ENCODE measurements at places on chromosomes 5 and 9. TPM values are rescaled to one million over a fixed set of nuclear protein-coding genes. Genes with fewer than 3 reads are reported as not detected.
A peak's percentile ranks its signal among the peaks of the same experiment; 100 is the strongest.

GRCh38 chr5:6439588-6440550 lies 8.8 kb upstream of the UBE2QL1 start:
- H3K27ac ChIP-seq: no peak overlapping the region
- no peaks in the 10 kb centered on the region for H3K36me3 ChIP-seq
- peaks cover 16% of the 10 kb centered on the region for H3K27me3 ChIP-seq
- H3K4me3 ChIP-seq: no peak overlapping the region
- DNase-seq: no peak
- no peaks in the 10 kb centered on the region for H3K4me1 ChIP-seq

DNA sequence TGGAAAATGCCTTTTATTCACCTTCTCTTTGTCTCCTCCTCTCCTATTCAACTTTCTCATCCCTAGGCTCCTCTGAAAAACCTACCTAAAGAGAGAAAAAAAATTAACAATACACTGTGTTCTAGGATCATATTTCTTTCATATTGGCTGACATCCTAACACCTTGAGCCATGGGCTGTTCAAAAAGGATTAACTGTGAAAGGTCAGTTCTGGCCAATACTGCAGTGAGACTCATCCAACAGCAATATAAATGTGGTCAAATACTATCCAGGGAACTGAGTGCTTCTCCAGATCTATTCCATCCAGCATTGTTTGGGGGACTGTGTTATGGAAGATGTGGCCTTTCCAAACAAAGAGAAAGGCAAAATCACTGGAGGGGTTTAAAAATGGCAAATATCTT lies 131.1 kb upstream of the MOCS2 start:
- H3K4me1 ChIP-seq: peaks cover 9% of the 10 kb centered on the region
- H3K36me3 ChIP-seq: no peaks in the 10 kb centered on the region
- DNase-seq: no peak

- no peaks in the 10 kb centered on the region for H3K36me3 ChIP-seq
- peak; percentile 73 for DNase-seq
- H3K4me3 ChIP-seq: no peak overlapping the region
- H3K4me1 ChIP-seq: no peaks in the 10 kb centered on the region
- H3K27ac ChIP-seq: no peak overlapping the region
Observed at GRCh38 chr9:124187311-124187710, 70.4 kb upstream of the NEK6 start.

GRCh38 chr9:125961072-125961471 lies 213.9 kb downstream of the PBX3 start:
- H3K27me3 ChIP-seq: no peaks in the 10 kb centered on the region
- no peak overlapping the region for H3K4me3 ChIP-seq
- DNase-seq: no peak
- H3K4me1 ChIP-seq: no peaks in the 10 kb centered on the region
- H3K27ac ChIP-seq: no peak overlapping the region

DNA sequence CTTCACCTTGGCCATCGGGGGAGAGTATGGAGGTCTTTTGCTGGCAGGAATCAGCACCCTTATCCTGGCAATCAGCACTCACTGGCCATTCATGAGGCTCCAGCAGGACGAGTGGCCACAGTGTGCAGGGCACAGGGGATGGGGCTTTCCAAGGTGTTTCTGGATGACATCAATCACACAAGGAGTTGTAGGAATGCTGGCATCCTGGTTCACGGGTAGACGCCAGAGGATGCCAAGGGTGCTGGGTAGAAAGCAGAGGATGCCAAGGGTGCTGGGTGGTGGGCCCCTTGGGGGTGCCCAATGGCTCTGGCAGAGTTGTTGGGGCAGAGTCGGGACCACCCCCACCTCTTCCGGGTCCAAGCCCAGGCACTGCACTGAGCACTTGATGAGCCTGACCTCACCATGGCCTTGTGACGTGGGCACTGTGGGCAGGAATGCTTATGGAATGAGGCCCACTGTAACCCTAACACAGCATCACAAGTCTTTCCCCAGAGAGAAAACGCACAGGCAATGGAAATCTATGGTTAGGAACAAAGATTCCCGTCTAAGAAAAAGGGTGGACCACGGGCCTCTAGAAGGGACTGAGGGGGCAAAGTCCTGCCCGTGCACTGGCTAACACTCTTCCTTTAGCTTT lies 29.1 kb downstream of the CEL start:
- H3K4me1 ChIP-seq: no peaks in the 10 kb centered on the region
- no peaks in the 10 kb centered on the region for H3K27me3 ChIP-seq
- peaks cover 4% of the 10 kb centered on the region for H3K36me3 ChIP-seq
- DNase-seq: no peak

GRCh38 chr5:64775291-64775690 lies 6.6 kb downstream of the CWC27 start:
- H3K4me1 ChIP-seq: peaks cover 3% of the 10 kb centered on the region
- no peaks in the 10 kb centered on the region for H3K27me3 ChIP-seq
- H3K4me3 ChIP-seq: no peak overlapping the region
- H3K27ac ChIP-seq: no peak overlapping the region
- no peak for DNase-seq

- DNase-seq: no peak
- no peaks in the 10 kb centered on the region for H3K36me3 ChIP-seq
- peaks cover 11% of the 10 kb centered on the region for H3K4me1 ChIP-seq
- H3K27me3 ChIP-seq: no peaks in the 10 kb centered on the region
- no peak overlapping the region for H3K27ac ChIP-seq
Observed at GRCh38 chr5:169901896-169902295, 78.4 kb downstream of the INSYN2B start.

GRCh38 chr5:153447534-153447933 lies 42.9 kb upstream of the GRIA1 start:
- no peak overlapping the region for H3K4me3 ChIP-seq
- peaks cover 27% of the 10 kb centered on the region for H3K4me1 ChIP-seq

DNA sequence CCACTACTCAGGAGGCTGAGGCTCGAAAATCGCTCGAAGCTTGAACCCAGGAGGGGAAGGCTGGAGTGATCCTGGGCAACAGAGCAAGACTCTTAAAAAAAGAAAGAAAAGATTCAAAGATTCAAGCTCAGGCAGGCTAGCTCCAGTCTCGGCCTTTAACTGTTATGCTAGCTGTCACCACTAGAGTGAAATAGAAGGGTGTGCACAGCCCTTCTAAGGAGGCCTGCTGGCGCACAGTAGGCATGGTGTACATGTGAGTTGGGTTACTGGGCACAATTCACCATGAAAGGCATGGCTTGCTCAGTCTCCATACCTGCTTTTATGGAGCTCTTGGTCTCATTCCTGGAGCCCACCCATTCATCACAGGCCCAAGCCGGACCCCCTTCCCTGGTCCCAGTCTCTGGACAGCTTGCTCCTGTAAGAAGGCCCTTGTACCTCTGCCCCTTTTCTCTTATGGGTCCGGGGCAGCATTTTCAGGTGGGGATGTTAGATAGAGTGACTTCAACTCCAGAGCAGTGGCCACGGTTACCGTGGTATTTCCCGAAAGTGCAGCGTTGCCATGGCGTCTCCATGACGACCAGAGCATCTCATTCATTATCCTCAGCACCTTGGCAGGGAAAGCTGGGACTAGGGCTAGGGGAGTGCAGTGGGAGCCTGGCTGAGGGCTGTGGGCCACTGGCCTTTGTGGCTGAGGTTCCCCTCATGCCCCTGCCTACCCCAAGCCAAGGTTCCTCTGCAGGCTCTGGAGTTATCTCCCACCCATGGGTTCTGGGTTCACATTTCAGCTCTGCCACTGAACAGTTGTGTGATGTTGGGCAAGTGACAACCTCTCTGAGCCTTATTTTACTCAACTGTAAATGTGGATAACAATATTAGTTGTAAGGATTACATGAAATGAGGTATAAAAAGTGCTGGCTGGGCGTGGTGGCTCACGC lies 5.7 kb downstream of the NDST1 start:
- peaks cover 73% of the 10 kb centered on the region for H3K4me1 ChIP-seq
- H3K36me3 ChIP-seq: no peaks in the 10 kb centered on the region
- H3K27me3 ChIP-seq: no peaks in the 10 kb centered on the region
- no peak for DNase-seq
- H3K27ac ChIP-seq: peak overlapping the region; percentile 63
- no peak overlapping the region for H3K4me3 ChIP-seq

DNA sequence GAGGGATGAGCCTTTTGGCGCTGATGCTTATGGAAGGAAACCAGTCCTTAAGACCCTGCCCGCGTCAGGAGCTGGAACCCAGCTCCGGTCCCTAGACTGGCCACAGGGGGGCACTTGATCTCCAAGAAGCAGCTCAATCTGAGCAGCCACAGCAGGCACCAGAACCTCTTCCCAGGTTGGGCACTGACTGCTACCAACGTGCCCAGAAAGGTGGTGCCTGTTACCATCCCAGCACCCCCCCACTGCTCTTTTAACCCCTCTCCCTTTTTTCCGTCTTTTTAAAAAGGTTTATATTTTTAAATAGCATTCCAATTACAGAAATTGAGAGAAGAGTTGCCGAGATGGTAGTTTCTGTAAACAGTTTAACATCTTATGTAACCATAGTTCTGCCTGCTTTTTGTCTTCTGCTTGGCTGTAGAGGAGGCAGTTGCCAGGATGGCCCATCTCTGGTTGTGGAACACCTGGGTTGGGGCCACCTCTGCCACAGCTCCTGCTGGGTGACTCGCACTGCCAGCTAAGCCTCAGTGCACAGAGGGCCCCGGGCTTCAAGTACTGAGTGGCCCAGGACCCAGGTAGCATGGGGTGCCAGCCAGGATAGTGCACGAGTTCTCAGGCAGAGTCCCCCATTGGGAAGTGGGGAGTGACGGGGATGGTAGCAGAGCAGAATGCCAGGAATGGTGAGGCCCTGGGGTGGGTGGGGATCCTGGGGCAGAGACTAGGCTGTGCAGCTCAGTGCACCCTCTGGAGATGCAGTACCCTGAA lies 62.8 kb downstream of the PFDN1 start:
- no peak overlapping the region for H3K4me3 ChIP-seq

Gene TSLP
- not detected for total RNA-seq

Gene GPR150
- 0.16 TPM for total RNA-seq

Gene MYO10
- 89.5 TPM for total RNA-seq
